SHP77 (cell line): ENCODE measurements at places on chromosomes 13 and 19.
A peak's percentile ranks its signal among the peaks of the same experiment; 100 is the strongest.

DNA sequence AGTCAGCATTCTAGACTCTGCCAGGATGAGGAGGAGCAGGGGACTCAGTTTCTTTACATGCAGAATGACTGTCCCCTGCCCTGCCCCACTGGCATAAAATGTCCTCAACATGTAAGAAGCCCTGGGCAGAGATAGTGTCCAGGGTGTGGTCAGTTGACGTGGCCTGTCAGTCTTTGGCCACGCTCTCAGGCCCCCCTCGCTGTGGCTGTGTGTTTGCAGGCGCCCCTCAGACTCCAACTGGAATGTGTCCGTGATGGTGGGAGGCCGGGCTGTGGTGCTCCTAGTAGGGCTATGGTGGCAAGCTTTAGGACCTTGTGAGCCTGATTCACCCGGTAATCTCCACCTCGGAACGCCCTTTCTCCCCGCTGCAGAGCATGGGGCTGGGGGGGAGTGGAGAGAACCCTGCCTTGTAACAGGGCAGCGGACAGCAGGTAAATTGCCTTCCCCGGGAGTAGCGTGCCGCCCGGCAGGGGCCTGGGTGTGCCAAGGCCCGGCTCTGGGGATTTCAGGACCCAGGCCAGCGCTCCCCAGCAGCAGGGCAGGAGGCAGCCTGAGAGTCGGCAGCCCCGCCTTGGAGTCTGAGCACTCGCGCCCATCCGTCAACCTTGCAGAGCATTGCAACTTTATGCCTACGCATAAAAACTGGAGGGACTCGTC lies 62.3 kb downstream of the CHST8 start:
- no peak for DNase-seq

- DNase-seq = peak; percentile 99
Measured at GRCh38 chr19:38315657-38316476, at the start of gene YIF1B. Gene YIF1B (minus strand): TSS chr19:38315947. CDS start chr19:38315917, 30 bp downstream.

DNA sequence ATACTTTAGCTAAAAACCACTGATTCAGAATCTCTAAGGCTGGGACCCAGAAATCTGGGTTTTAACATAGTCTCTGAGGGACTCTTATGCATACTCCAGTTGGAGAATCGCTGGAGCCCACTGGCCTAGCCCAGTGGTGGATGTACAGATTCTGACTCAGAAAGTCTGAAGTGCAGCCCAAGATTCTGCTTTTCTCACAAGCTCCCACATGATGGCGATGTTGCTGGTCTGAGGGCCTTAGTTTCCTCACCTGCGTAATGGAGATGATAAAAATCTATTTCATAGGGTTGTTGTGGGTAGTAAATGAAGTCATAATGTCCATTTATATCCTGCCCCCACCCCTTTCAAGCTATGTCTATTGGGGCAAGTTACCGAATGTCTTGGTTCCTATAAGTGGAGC lies 7.7 kb upstream of the CDADC1 start:
- DNase-seq = peak; percentile 14

DNA sequence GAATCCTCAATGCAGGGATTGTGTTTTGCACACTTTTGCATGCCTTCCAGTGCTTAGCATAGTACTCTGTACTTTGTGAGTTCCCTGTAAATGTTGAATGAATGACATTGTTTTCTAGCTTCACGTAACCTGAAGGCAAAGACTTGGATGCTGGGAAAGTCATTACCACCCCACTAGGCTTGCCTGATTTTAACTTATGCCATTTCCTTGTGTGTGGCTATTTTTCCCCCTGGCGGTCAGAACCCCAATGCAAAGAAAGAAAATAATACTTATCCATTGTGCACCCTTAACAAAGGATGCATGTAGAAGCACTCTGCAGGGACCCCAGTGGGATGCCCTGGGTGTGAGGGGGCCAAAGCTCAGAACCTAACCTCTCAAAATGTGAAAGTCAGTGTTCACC lies 1.2 kb upstream of the ENOX1 start:
- no peak for DNase-seq

DNA sequence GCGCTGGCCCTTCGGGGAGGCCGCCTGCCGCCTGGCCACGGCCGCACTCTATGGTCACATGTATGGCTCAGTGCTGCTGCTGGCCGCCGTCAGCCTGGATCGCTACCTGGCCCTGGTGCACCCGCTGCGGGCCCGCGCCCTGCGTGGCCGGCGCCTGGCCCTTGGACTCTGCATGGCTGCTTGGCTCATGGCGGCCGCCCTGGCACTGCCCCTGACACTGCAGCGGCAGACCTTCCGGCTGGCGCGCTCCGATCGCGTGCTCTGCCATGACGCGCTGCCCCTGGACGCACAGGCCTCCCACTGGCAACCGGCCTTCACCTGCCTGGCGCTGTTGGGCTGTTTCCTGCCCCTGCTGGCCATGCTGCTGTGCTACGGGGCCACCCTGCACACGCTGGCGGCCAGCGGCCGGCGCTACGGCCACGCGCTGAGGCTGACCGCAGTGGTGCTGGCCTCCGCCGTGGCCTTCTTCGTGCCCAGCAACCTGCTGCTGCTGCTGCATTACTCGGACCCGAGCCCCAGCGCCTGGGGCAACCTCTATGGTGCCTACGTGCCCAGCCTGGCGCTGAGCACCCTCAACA lies 1.2 kb downstream of the F2RL3 start:
- peak; percentile 82 for DNase-seq
